NCI-H1930 (cell line): ENCODE measurements at places on chromosomes 2 and 18.

- DNase-seq, result no peak
Observed at GRCh38 chr18:32776561-32776960, 3.7 kb upstream of the KLHL14 start.

GRCh38 chr2:152344579-152345195 is 9.7 kb downstream of the FMNL2 start:
- peak; percentile 65 for DNase-seq

- no peak for DNase-seq
Observed at GRCh38 chr18:24609254-24609653, 148.8 kb downstream of the HRH4 start.

DNA sequence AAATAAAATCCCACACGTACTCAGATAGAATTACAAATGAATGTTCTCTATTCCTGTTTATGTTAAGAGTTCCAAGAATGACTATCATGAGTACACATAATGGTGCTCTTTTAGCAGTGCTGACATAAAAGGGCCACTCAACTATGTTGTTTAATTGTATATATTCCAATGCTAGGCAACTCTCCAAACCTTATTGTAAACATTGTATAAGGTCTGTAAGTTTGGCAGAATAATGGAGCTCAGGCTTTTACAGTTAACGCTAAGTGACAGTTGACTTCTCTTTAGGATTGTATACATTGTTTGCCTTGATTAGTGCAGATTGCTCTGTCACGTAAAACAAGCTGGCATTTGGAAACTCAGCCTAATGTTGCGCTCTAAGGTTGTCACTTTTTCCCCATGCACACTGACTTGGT is 20.8 kb downstream of the RBMS1 start:
- DNase-seq, result peak; percentile 40

GRCh38 chr2:170307555-170308351 is 129.8 kb downstream of the MYO3B start:
- DNase-seq, result peak; percentile 52

DNA sequence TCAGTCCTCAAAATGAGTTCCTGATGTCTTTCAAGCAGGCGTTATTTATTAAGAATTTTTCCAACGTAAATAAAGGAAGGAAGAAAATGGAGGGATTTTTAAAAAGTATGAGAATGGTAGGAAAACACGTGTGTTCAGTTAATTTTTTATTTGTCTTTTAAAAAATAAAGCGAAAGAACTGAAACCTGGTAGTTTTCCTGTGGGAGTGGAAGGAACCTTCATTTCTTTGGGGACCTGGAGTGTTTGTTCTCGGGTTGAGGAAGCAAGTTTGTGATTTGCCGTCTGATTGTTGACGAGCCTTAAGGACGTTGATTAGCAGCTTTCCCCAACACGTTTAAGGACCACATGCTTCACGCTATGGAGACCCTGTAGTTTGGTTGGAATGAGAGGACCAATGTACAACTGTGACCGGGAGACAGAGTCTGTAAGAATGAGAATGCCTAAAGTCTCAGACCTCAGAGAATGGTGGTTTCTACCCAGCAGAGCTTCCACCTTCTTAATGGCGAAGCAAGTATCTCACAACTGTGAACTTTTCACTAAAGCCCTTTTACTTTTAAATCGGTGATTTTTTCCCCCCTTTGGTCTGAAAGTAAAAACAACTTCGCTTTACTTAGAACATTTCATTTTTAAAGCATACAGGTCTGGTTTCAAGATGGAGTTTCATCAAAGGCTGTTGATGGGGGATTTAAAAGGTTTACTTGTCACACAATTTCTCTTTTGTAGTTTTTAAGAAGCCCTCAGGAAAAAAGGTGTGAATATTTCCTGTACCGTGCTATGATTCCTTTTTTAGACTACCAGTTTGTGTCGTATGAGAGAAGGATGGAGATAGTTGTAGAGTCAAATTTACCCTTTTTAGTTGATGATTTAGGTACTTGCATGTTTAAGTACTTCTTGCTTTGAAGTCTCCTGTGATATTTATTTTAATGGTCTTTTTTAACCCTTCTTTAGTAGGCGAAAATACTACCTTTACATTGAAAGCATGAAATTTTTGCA is 1.4 kb downstream of the TTC39C start:
- DNase-seq, result no peak
